ENCODE measurements at places on chromosomes 5 and 9.

GRCh38 chr5:135942202-135942771 is 12.5 kb downstream of the LECT2 start:
- no peak for DNase-seq

DNA sequence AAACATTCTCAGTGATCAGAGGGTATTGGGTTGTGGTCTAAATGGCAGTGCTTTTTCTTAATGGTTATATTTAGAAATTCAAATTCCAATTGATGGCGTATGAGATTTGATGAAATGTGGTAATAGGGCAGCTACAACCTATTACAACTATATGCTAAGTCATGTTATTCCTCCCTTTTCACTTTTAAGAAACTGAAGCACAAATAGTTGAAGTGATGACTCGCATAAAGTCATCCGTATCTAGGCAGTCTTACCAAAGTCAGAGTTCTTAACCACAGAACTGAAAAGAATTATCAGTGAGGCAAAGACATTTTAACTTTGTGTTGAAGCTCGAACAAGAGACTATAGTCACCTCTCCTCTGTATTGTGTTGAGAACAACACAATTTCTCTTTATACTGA is 28.2 kb downstream of the C9orf152 start:
- no peak for DNase-seq

- no peak for DNase-seq
Measured at GRCh38 chr9:112361601-112362000, 18.3 kb upstream of the HSDL2 start.

DNA sequence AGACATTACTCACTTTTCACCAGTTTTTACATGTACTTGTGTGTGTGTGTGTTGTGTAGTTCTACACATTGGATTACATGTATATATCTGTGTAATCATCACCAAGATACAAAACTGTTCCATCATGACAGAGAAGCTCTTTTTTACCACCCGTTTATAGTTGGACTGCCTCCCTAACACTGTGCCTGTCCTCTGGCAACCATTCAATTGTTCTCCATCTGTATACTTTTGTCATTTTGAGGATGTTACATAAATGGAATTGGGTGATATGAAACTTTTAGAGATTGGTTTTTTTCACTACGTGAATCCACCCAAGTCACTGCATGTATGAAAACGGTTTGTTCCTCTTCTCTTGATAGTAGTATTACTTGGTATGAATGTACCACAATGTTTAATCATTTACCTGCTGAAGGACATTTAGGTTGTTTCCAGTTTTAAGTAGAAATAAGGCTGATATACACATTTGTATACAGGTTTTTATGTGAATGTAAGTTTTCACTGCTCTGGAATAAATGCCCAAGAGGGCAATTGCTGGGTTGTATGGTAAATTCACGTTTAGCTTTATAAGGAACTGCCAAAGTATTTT is 126.2 kb downstream of the MAPKAP1 start:
- no peak for DNase-seq

DNA sequence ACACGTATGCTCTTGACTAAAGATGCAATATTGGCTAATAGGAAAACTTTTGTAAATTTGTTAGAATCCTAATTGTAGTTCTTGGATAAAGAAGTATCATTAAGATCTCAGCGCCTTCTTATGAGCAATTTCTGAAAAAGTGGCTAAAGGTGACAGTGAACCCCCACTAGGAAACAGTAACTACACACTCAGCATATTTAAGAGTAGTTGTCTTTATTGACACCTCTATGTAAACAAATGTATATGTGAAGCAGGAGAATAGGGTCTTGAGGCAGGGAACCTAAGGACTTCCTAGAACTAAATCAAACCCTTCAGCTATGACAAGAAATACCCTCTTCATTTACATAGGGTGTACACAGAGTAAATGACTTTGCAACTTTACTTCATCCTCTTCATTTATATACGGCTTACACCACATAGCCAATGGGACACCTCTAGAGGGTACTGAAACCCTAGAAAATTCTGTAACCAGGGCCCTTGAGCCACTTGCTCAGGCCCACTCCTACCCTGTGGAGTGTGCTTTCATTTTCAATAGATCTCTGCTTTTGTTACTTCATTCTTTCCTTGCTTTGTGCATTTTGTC is 2.8 kb downstream of the NIPSNAP3A start:
- DNase-seq = no peak

DNA sequence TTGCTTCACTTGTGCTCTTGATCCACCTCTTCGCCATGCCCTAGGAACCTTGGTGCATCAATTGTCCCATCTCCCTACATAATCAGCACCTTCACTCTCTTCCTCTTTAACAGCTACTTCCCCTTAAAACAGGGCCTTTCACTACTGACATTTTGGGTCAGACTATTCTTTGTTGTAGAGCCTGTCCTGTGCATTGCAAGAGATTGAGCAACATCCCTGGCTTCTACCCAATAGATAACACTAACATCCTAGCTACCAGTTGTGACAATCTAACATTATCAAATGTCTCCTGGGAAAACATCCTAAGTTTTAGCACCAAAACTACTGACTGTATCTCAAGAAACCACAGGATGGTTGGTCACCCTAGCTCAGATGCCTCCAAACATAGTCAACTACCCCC is 854.3 kb upstream of the DMAC1 start:
- DNase-seq = no peak

DNA sequence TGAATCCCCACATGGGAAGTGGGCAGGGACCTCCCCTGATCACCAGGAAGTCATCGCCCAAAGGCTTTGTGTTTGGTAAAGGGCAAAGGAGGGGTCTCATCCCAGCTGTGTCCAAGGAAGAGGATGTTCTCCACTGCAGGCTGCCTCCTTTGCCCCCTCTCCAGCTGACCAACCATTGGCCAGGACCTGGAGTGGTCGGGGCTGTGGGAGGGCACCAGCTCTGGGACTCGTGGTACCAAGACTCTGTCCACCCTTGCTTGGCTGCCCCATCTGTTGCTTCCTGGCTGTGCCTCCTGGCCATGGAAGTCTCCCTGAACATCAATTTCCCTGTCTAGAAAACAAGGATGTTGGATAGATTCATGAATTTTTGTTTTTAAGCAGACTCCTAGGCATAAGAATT is 34.1 kb downstream of the COL15A1 start:
- DNase-seq = no peak

GRCh38 chr5:170216257-170216864 is 16.4 kb upstream of the C5orf58 start:
- DNase-seq = no peak

- no peak for DNase-seq
Measured at GRCh38 chr5:88820581-88820980, 62.4 kb downstream of the MEF2C start.

GRCh38 chr9:80502306-80502705 is 930.5 kb downstream of the TLE4 start:
- no peak for DNase-seq

DNA sequence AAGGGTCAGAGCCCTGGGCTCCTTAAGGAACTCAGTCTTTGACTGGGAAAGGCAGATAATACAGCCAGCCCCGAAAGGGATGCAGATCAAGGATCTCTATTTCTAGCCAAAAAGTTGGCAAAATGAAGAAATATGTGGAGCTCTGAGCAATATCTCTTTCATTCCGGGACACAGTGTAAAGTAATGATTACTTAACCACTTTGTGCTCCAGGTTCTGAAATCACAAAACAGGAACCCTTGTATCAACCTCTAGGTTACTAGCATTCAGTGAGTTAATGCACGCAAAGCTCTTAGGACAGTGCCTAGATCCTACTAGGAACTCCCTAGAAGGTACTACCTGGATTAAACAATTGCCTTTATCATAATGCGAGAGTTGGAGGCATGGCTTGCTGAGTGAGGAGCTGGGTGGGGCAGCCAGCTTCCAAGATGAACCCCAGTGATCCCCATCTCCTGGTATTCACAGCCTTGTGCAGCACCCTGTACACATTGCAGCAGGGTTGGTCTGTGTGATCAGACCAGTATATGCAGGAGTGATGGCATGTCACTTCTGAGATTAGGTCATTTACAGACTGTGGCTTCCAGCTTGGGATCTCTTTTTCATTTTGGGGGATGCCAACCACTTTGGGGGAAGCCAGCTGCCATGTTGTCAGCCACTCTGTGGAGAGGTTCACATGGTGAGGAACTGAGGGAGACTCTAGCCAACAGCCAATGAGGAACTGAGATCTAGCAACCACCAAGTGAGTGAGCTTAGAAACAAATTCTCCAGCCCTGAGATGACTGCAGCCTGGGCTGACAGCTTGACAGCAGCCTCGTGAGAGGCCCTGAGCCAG is 103.1 kb upstream of the SLC44A1 start:
- DNase-seq = no peak

DNA sequence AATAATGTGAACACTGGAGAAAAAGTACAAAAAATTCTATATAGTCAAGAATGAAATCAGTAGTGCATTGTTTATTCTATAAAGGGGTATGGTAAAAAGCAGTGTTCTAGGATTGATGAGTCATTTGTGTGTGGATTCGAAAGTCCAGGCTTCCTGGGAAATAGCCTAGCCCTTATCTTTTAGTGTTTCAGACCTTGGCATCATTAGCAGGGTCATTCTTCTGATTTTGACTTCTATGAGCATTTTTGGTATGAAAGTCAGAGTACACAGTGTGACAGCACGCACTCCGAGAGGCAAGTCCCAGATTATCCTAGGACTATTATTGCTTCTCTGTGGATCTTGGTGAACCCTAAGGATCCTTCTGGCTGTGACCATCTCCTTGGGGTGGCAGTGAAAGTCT is 16.9 kb downstream of the PCSK5 start:
- DNase-seq = no peak

- no peak for DNase-seq
Measured at GRCh38 chr9:79432485-79432884, 139.3 kb upstream of the TLE4 start.

Measured in thoracic aorta (tissue), 2 donors.